ENCODE measurements at places on chromosomes 1 and 21.

DNA sequence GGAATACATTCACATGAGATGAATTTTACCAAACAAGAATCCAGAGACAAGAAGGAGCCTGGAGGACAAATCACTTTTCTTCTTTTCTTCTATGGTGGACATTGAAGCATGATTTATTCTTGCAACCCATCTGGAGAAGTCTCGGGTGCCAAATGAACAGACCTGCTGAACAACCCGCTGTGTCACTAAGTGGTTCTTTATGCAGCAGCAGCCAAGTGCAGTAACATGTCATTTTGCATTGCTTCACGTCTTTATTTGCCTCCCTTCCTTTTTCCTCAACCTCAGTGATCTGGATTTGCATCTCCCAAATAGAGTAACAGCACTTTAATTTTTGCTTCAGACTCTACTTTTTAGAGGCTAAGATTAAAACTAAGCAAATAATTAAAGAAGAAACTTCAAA lies 50.0 kb upstream of the TENT5C start:
- no peak for DNase-seq

DNA sequence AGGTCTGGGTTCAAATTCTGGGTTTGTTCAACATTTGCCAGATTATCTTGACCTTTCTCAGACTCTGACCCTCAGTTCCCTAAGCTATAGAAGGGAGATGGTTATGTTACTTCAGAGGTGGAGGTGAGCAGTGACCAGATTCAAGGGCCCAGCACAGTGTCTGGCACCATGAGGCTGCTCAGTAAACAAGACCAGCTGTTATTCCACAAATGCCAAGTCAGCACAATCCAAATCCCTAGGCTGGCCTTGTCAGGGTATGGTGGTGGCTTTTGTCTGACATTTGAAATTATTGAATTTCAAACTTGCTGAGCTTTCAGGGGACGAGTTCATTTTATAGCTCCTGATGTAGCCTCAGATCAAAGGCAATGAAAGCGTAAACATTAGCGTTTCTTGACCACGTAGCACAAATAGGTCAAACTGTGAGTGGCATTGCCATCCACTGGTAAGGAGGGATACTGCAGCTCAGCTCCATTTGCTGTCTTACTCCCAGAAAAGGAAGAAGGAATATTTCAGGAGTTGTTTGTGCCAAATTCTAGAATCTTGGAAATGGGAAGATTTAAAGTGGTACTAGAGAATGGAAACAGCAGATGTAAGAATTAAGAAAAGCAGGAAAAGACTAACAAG lies 94.3 kb upstream of the EDN2 start:
- DNase-seq, result no peak

DNA sequence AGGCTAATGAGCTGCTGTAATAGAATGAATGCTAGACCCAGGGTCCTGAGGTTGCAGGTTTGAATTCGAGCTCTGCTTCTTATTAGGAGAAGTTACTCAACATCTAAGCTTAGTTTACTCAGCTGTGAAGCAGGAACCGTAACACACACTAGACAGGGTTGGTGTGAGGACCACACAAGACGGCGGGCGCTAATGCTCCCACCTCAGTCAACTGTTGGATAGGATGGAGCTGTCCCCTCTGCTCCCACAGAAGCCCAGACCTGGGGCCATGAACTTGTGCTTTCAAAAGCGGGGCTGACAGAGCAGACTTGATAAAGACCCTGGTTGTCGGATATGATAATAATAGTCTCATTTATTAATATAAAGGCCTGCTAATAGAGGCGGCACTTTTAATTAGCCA lies 98.4 kb upstream of the CD34 start:
- no peak for DNase-seq

- no peak for DNase-seq
These were observed 479.4 kb downstream of the OMA1 start for GRCh38 chr1:58067082-58067481.

DNA sequence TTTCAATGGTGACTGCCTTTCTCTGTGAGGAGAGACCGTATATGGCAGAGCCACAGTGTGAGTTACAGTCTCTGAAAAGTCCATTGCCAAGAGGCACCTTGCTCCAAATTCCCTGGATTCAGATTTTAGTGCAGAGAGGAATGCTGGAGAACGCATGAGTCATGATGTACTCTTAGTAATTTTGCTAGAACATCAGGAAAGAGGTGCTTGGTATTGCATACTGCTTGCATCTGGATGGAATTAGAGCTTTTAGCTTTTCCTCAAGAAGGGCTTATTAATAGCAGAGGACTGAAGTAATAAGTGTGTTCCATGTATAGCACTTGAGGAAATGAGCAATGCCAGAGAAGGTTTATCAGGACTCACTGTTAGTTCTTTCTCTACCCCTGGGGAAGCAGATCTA lies 40.5 kb upstream of the AKT3 start:
- DNase-seq, result no peak

GRCh38 chr1:240577095-240577494 lies 34.9 kb downstream of the GREM2 start:
- no peak for DNase-seq

- no peak for DNase-seq
These were observed 38.2 kb downstream of the H3-3A start for GRCh38 chr1:226100436-226101391.

DNA sequence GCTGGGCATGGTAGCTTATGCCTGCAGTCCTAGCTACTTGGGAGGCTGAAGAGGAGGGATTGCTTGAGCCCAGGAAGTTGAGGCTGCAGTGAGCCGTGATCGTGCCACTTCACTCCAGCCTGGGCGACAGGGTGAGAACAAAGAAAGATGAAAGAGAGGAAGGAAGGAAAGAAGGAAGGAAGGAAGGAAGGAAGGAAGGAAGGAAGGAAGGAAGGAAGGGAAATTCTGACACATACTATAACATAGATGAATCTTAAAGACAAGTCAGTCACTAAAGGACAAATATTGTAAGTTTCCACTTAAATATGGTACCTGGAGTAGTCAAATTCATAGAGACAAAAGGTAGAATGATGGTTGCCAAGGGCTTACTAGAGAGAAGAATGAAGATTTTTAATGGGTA lies 108.0 kb upstream of the CACHD1 start:
- no peak for DNase-seq

- no peak for DNase-seq
These were observed 17.3 kb upstream of the SELENON start for GRCh38 chr1:25782608-25783201.

GRCh38 chr1:1881727-1882126 lies 9.2 kb downstream of the GNB1 start:
- no peak for DNase-seq

GRCh38 chr1:8629241-8630091 lies 188.0 kb downstream of the RERE start:
- no peak for DNase-seq

- peak; percentile 63 for DNase-seq
These were observed 66.8 kb downstream of the OBSCN start for GRCh38 chr1:228274452-228275178.

GRCh38 chr1:163477276-163477830 lies 155.6 kb downstream of the NUF2 start:
- no peak for DNase-seq

GRCh38 chr1:40384413-40384762 lies 10.9 kb downstream of the SMAP2 start:
- DNase-seq, result no peak

GRCh38 chr1:41479000-41479807 lies 5.3 kb downstream of the EDN2 start:
- no peak for DNase-seq

DNA sequence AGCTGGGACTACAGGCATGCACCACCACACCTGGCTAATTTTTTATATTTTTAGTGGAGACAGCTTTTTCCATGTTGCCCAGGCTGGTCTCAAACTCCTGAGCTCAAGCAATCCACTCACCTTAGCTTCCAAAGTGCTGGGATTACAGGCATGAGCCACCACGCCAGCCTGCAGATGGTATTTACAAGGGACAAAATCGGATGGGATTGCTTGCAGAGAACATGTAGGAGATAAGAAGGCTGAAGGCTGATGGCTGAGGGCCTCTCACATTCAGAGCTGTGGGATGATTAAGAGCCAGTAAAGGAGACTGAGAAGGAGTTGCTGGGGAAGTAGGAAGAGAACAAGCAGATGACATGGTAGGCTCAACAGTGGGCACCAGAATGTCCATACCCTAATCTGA lies 24.0 kb upstream of the QSOX1 start:
- no peak for DNase-seq

- DNase-seq, result no peak
These were observed 88.6 kb upstream of the SPATA6 start for GRCh38 chr1:48560577-48560976.

Data from tibial artery (tissue), 4 donors.